ENCODE measurements at places on chromosomes 4 and X.

GRCh38 chr4:126850286-126850685 lies 782.5 kb upstream of the INTU start:
- no peak for DNase-seq

DNA sequence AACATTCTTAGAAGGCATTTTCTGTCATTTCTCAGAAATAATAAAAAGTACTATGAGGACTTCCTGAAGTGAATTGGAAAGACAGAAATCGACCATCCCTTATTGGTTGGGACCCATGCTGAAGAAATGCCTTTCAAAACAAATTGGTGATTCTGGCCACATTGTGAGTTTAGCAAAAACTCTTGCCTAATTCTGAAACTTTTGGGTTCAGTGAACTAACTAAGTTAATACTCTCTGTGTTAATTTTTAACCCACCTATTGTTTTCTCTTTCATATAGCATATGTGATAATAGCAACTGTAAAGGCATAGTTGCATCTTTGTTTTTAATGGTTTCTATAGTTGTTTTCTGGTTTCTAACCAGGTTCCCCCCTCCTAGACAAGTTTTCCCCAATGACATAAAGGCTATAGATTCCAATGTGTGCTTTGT lies 129.3 kb upstream of the FAT1 start:
- DNase-seq = no peak

- DNase-seq = no peak
These were observed 1602.4 kb upstream of the ADGRL3 start for GRCh38 chr4:59597536-59598329.

GRCh38 chr4:99630857-99631360 lies 26.7 kb downstream of the C4orf54 start:
- DNase-seq = no peak

DNA sequence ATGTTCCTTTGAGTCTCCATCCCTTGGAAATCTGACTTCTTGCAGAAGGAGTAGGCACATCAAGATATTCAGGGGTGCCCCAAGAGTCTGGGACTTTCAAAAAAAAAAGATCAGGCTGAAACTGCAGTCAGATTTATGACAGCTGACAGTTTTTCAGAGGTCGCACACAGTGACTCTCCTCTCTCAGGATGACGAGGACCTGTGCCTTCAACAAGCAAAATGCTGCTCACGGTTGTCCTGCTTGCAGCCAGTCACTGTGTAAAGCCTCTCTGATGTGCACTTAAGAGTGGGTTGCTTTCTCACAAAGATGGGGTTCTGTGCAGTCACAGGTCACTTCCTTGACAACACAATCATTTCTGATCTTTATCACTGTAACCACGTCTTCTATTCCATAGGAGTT lies 178.2 kb downstream of the PTTG2 start:
- no peak for DNase-seq

DNA sequence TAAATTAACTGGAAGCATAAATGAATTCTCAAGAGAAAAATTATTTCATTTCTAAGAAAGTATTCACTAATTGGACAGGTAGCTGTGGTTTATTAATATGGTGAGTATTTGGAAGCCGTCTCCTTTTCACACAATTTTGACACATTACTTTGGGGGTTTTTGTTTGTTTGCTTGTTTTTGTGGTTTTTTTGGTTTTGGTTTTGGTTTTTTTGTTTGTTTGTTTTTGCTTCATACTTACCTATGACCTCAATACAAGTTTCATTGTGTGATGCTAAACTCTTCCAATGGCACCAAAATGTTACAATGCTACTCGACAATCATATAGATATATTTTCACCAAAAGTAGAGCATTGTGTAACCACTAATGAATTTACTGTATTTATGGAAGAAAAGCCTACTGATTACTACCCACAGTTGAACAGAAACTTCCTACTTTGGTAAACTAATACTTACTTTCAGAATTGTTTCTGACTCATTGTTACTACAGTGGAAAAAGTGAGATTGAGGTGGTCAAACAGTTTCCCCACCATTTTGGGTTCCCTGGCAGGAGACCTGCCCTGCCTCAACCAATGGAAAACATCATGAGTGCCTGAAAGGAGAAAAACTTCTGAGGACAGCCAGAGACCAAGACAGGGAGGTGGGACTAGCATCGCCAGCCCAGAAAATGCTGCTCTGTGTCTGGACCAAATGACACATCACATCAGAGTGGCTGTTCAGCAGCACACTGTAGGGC lies 443.1 kb downstream of the HNRNPD start:
- no peak for DNase-seq

GRCh38 chr4:56448301-56448700 lies 12.2 kb downstream of the PAICS start:
- DNase-seq = no peak

GRCh38 chr4:118034053-118034785 lies at the start of gene NDST3:
Gene NDST3 (plus strand): TSS chr4:118034486. CDS start chr4:118053911, 19,425 bp downstream.
- peak; percentile 14 for DNase-seq

DNA sequence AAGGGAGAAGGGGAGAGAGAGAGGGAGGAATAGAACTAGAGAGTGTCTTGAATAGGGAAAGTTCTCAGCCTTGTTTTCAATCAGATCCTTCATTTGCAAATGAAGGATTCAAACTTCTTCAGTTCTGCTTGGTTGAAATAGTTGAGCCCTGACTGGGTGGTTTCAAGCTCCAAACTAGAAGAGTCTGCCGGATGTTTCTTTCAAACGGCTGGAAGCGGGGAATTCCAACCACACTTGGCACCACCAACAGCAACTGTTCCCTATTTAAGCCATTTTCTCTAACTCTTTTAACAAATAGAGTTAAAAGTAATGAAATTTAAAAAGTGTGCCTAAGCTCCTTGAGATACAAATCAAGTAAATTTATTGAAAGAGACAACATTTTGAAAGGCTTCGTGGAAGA lies 67.5 kb upstream of the DDX60 start:
- DNase-seq = no peak

GRCh38 chr4:158821228-158821971 lies 52.6 kb downstream of the FNIP2 start:
- DNase-seq = no peak

DNA sequence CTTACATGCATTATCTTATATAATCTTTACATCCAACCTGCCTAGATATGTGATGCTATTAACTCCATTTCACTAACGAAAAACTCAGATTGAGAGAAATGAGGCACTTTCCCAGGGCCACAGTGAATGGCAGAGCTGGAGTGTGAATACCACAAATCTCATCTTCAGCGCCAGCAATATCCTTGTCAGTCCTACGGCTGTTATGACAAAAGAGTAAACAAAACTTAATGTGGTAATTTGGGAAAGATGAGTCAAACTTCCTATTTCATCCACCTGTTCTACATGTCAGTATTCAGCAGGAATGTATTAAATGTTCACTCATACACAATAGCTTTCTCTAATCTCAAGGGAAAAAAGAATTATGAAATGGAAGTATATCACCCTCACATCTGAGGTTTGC lies 56.9 kb downstream of the FAT1 start:
- DNase-seq = no peak

GRCh38 chr4:141812158-141812557 lies 175.8 kb downstream of the IL15 start:
- no peak for DNase-seq

DNA sequence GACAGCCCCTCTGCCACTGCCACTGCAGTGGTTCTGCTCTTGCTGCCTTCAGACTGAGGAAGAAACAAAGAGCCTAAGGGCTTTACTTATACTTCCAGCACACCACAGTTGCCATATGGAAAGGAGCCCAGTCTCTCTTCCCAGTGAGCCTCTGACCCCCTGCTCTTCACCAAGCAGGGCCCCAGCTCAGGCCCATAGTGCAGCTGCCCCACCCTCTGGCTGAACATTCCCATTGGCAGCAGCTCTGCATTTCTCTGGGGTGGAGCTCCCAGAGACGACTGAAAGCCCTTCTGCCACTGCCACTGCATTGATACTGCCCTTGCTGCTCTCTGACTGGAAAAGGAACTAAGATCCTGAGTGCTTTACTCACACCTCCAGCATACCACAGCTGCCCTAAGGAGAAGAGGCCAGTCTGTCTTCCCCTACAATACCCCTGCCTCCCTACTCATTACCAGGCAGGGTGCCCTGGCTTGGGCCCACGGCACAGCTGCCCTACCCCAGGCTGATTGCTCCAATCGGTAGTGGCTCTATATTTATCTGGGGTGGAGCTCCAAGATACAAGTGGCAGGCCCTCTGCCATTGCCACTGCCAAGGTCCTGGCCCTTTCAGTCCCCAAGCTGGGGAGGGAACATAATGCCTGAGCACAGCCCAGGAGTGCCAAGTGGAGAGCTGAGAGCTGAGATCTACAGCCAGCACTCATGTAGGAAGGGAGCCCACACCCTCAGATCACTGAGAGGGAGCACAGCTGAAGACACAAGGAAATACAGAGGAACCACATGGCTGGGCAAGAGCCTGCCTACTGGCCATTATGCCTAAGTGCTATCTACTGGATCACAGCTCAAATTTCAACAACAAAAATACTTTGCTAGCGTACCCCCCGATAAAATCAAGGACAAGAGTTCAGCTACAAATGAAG lies 36.0 kb downstream of the AWAT2 start:
- DNase-seq = no peak

DNA sequence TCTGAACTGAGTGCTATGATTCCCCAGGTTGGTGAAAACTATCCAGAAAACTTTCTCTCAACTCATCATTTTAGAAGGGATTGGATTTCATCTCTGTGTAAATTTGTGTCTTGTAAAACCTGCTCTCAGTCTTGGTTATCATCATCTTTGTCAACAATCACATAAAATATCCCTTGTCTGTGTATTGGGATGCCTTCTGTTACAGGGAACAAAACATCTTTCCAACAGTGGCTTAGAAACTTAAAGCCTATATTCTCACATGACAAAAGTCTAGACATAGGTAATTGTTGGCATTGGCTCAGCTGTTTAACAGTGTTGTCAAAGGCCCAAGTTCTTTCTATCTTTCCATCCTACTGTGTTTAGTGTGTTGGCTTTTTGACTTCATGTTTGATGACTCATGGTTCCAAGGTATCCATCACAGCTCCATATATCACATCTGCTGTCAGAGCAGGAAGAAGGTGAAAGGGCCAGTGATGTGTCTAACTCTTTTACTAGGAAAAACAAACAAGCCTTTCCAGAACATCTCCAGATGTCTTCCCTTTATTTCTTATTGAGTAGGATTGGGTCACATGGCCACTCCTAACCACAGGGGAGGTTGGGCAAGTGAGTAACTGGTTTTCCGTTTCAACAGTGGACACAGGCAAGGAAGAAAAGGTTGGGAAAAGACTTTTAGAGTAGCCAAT lies 65.0 kb downstream of the PHEX start:
- no peak for DNase-seq

DNA sequence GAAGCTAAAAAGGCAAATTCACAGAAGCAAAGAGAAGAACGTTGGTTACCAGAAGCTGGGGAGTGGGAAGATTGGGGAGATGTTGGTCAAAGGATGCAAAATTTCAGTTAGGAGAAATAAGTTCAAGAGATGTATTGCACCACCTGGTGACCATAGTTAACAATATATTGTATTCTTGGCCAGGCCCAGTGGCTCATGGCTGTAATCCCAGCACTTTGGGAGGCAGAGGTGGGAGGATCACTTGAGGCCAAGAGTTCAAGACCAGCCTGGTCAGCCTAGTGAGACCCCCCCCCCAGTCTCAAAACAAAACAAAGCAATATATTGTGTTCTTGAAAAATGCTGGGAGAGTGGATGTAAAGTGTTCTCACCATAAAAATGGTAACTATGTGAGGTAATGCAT lies 67.9 kb downstream of the TAB3 start:
- no peak for DNase-seq

DNA sequence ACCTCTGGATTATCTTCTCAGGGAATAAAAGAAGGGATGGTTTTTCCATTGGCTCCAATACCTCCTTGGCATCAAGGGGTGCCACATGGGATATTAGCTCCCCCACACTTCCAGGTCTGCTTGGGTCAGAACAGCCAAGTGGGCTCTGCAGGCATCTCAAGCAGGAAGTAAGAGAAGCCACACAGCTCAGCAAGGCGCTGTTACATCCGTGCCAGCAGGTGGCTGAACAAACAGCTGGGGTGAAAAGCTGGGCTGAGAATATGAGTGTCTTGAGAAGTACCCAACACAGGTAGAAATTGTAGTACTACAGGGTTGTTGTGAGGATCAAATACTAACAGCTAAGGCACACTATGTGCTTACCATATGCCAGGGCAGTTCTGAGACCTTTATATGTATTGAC lies 76.7 kb upstream of the TMEM150C start:
- DNase-seq = no peak

DNA sequence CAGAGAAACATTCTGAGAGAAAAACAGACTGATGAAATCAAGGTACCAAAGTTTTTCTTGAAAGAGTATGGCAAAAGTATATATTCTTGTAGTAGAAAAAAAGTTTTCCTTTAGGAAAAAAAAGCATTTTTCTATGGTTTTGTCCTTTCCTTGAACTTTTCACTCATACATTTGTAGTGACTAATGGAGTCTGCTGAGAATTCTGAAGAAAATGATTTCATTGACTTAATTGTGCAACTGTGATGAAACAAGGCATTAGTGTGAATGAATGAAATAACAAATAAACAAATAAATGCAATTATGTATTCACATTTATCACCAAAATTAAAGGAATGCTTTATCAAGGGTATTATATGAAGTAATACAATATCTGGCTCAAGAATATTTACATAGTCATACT lies 5.7 kb downstream of the CSN1S1 start:
- no peak for DNase-seq

DNA sequence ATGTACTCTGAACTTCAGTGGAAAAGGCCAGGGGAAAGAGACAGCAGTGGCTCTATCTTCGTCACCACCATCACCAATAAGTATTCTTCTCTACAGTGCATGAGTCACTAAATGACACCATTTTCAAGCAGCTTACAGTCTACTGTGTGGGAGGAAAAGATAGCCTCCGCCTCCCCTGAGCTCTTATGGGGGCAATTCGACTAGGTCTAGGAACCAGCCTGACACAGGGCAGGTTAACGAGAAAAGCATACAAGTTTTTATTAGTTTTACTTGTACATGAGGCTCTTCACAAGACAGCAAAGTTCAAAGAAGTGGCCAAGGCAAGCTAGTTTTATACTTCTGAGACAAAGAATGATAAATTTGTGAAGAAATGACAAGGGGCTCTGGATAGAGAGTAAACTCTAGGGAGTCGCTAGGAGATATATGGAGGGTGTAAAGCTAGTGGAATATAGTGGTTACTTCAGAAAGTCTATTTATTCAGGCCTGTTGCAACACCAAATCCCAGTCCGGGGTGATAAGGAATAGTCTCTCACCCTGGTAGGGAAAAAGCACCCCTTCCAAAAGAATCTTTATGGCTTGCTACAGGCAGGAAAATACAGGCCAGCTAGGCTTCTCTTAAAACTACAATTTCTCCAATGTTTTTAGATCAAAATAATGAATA lies 49.7 kb downstream of the SCD5 start:
- DNase-seq = no peak

GRCh38 chr4:26583538-26583864 lies 383 bp upstream of the TBC1D19 start:
- DNase-seq = no peak

- no peak for DNase-seq
These were observed 124.2 kb upstream of the MSX1 start for GRCh38 chr4:4735136-4735750.
